ENCODE measurements at places on chromosomes 1 and 21.

DNA sequence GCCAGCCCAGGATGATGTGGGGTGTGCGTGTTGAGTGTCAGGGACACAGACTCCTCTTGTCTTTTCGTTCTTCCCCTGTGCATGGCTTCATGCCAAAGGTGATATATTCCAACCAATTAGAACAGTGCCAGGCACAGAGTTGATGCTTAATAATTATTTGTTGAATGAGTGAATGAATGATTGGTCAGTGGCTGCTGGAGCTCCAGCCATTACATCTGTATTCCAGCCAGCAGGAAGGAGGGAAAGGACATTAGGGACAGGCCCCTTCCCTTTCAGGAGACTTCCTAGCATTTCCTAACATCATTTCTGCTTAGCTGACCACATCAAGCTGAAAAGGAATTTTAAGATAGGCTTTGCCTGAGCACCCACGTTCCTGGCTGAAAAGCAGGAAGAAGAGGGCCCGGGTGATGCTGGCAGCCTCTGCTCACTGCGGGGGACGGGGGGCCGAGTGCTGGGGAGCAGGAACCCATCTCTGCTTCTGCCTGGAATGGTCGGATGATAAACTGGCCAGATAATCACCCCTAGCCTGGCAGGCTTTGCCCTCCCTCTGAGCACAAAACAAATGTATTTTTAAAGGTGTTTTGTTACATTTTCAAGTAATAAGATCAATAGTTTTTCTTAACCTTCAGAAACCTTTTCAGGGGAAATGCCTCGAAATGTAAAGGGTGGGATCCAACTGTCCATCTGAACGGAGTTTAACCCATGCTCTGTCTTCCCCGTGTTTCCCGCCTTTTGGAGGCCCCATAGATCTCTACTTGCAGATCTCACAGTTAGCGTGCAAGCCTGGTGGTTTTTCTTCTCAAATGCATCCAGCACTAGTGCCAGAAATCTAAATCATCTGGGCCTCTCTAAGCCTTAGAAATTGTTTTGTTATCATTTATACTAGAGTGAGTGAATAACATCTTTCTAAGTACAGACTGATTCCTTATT is 39.0 kb downstream of the SLC37A1 start:
- DNase-seq: no peak

GRCh38 chr1:61741711-61742619 is at the start of gene PATJ:
Gene PATJ, plus strand, starts transcription at chr1:61742480. Its CDS starts 20,413 bp downstream, at chr1:61762893.
- DNase-seq: peak; percentile 32

DNA sequence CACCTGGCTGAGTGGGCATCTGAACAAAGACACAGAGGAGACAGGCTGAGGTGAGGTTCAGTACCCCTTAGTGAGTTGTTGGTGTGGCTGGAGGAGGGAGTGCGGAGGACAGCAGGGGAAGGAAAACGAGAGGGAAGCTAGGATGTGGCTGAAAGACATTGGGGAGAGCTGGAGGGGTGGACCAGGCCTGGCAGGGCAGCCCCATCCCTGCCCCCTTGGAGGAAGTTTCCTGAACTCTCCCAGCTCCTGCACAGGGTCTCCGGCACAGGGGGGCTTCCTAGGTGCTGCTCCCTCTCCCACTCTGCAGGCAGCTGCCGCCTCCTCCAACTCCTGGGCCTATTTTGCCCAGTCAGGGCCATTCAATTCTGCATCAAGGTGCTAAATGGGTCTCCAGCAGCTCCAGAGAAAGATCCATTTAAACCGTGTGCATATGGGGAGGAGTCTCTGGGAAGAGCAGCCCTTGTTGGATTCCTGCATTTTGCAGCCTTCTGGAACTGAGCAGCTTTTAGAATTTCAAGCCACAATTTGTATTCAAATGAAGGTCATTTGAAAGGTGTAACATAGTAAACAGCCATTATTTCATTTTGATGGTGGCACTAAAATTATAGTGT is 193.9 kb downstream of the CAMTA1 start:
- no peak for DNase-seq

DNA sequence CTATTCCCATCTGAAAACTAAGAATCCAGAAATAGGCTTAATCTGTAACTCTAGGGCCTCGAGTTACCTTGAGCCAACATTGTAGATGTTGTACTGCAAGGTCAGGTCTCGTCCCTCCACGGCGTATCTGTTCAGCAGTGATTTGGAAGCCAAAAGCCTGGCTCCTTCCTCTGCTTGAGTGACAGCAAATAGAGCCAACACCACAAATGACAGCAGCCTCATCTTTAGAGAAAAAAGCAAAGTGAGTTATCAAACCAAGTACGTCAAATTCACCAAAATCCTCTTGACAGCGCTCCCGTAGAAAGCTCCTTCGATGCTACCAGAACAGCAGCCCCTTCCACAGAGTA is 832 bp downstream of the SSR2 start:
- DNase-seq: no peak
